Stimulated activated naive B cell treated with anti-CD40 and anti-IgM and Interleukin-4, amounts not matched to agents 10 μg/mL and 1 μg/mL and 100 μg/mL, for 72 hours (primary cell): ENCODE measurements at places on chromosomes 2 and 18.

DNA sequence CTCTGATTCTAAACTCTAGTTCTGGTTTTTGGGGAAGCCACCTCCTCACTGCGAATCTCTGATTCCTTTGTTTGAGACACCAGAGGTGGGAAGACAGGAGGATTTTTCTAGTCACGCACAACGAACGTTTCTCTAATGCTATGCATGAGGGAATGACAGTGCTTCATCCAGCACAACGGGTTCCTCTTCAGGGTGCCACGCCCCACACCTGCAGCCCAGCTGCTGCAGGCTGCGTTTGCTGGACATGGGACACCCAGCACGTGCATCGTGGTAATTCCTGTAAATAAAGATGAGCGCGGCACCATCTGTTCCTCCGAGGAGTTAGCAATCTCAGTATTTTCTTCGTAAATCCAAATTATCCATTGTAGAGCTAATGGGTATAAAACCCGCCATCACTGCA, 37.5 kb upstream of the TPO start:
- no peak for DNase-seq

DNA sequence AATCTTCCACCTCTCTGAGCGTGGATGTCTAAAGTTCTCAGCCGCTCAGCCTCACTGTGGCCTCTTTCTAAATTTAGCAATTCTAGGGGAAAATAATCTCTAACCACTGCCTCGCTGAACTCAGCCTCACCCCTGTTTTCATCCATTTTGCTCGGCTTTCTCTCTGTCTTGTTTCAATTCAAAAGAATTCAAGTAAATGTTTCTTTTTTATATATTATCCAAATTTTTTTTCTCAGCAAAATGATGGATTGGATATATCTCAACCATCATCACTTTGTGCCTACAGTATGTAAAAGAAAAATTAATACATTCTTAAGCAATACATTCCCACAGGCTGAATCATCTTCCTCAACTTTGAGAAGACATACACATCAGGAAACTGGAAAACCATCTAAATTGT, 24.0 kb upstream of the GALNT5 start:
- DNase-seq, result no peak

DNA sequence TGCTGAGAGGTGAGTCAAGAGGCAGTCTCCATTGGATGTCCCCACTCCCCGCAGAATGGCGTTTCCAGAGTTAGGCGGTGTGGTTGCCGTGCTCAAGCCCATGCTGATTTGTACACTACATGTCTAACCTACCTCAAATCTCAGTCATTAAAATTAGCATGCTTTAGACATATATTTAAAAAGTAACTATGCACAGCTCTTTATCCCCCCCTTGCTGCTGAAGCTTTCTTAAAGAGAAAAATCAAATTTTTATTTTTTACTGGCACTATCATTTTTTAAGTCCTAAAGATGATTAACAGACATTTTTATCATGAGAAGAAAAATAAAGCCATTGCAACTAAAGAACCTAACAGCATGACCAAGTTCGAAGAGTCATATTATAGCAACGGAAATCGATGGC, 42.9 kb downstream of the BOLA3 start:
- no peak for DNase-seq

DNA sequence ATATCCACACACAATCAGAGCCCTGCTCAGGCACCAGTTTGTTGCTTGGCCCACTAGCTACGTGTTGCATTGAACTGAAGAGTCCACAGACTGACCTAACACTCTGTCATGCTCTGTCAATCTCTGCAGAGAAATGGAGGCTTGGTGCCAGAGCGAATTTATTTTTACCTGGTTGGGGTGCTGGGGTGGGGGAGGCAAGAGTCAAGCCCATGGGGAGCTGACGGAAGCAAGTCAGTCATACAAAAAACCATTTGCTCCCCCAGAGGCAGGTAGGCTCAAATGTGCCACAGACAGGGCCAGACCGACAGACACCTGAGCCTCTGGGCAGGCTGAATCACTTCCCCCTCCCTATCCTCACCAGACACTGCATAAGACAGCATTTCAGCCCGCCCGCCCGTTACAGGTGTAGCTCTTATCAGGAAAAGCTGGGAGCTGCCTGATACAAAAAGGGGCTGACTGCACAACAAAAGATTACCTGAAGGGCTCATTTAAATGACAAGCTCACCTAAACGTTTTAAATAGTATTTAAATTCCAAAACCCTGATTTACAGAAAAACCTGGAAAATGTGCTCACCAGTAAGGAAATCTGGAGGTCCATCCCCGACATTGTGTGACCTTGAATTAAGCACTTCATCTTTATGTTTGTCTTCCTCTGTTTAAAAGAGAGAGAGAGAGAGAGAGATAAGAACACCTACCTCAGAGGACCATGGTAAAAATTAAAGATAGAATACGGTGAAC, 2.1 kb upstream of the PCBP1 start:
- no peak for DNase-seq

DNA sequence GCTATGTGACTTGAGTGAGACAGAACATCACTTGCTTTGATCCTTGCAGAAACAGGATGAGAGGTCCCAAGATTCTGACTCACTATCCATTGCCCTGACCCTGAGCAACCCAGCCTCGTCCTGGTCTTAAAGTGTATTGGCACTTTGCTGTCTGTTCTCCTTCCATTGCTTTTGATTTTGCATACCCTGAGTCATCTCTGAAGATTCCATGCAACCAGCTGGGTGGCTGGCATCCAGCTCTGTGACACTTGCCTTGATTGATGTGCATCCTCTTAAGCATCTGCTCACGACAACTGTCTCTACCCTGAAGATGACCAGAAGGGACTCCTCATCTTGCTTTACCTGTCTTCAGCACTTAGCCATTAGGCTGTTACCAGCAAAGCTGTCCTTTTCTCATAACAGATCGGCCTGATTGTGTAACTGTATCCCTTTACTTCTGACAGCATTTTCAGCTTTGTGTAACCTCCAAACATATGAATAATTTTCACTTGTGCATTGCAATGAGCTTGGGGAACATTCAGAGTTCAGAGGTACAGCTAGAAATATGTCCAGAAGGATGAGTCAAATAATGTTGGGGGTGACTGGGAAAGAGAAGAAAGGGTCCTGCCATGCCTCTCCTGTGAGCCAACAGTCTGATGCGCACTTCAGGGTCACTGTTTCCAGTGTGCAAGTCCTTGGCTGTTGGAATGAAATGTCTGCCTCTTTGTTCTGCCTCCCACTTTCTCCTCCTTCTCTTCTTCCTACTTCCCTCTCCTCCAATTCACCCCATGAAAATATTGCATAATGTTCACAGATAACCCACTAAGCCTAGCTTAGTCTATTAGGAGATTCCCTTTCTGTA, 249.7 kb upstream of the OSR1 start:
- no peak for DNase-seq
